Ovary (tissue), 10 donors: ENCODE measurements at places on chromosomes 3 and 15. TPM values are rescaled to one million over a fixed set of nuclear protein-coding genes. Genes with fewer than 3 reads are reported as not detected.
A peak's percentile ranks its signal among the peaks of the same experiment; 100 is the strongest.

The PROS1 gene
- 68.8 TPM for polyA plus RNA-seq

GRCh38 chr3:107269136-107269535, 108.1 kb upstream of the CCDC54 start:
- no peak for DNase-seq

GRCh38 chr3:134516905-134517304, 31.0 kb downstream of the CEP63 start:
- DNase-seq, result no peak

- DNase-seq, result no peak
Observed at GRCh38 chr3:49119439-49119838, 1.2 kb downstream of the USP19 start.

GRCh38 chr3:119751423-119751822, 30.5 kb upstream of the NR1I2 start:
- no peak for DNase-seq

DNA sequence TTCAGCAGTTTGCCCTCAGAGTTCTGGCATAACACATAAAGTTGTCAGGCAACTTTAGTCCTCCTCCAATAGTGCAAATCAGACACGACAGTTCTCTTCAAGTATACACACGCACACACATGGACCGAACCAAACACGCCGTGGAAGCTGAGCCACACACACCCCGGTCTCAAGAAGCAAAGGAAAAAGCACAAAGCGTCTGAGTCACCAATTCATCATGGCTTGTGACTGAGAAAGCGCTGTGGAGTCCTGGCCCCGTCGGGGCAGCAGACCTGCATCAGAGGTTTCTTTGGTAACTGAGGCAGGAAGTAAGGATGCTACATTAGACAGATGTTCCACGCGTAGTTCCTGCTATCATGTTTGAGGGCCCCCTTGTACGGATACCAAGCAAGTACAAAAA, 85.7 kb downstream of the VGLL4 start:
- peak; percentile 29 for DNase-seq
